ENCODE measurements at places on chromosomes 12 and 14.

DNA sequence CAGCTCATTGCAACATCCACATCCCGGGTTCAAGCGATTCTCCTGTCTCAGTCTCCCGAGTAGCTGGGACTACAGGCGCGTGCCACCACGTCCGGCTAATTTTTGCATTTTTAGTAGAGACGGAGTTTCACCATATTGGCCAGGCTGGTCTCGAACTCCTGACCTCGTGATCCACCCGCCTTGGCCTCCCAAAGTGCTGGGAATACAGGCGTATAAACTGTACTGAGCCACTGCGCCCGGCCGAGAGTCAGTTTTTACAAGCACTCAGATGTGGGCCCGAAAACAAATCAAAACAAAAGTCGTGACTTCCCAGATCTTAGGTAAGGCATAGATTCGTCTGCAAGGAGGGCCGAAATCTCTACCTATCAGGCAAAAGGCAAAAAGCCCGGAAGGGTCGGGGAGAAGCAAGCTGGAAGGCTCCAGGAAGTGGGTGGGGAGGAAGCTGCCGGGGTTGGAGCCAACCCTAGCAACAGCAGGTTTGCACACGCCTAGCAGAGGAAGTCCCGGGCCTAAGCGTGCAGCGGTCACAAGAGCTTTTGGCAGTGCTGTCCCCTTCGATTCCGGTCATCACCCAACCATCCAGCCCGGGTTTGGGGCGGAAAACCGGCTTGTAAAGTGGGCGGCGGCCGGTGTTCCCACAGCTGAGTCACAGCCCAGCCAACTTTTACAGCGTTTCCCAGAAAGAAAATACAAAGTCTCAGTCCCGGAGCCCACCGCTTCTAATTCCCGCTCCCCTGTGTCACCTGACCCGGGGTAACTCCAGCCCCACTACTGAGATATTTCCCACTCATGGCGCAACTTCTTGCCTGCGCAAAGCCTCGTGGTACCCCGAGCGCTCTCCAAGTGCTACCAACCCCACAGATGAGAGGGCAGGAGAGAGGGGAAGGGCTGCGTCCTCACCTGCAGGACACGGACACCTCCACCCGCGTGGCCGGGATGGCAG is 583 bp downstream of the CPNE8 start:
- peak overlapping the region; percentile 78 for H3K4me3 ChIP-seq
- peaks cover 25% of the 10 kb centered on the region for H3K4me1 ChIP-seq
- no peaks in the 10 kb centered on the region for H3K36me3 ChIP-seq
- peak overlapping the region; percentile 78 for H3K27ac ChIP-seq
- DNase-seq = peak; percentile 51

DNA sequence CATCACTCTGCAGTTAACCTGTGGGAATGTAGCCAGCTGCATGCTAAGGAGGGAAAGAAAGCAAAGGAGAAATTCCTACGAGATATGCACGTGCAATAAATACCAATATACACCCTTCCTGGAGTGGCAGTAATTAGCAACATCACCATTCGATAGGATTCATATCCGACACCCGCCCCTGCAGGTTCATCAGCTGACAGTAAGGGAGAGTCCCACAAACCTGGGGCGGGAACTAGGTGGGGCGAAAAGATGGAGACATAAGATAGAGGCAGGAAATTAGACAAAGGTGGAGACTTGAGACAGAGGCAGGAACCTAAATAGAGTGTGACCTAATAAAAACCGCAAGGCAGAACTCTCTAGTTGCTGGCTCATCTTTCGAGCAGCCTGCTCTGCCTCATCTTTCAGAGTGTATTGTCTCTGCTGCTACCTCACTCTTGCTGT is 51.6 kb downstream of the PLEKHG3 start:
- no peaks in the 10 kb centered on the region for H3K36me3 ChIP-seq
- H3K4me3 ChIP-seq = no peak overlapping the region
- peak overlapping the region; percentile 47 for H3K27ac ChIP-seq
- peak; percentile 39 for DNase-seq
- peaks cover 13% of the 10 kb centered on the region for H3K4me1 ChIP-seq

- no peak for DNase-seq
- H3K27me3 ChIP-seq = no peaks in the 10 kb centered on the region
- H3K4me3 ChIP-seq = no peak overlapping the region
- no peak overlapping the region for H3K27ac ChIP-seq
- no peaks in the 10 kb centered on the region for H3K4me1 ChIP-seq
These were observed 89.7 kb upstream of the CCDC198 start for GRCh38 chr14:57583396-57583795.

DNA sequence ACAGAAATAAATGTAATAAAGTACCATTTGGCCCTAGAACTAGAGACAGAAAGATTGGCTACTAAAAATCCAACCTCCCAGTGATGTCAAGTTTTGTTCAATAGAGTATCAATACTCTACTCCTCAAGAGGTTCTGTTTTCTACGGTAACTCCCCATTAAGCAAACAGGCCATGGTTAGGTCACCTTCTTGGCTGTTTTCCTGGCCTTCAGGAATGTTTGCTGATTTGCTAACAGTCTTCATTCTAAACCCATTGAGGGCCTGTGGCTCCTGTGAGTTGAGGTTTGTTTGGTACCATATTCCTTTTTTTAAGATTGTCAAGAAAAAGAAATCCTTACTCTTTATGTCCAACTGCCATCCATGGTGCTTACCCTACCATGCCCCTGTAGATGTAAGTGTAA is 1022.0 kb upstream of the TMEM132C start:
- no peaks in the 10 kb centered on the region for H3K4me1 ChIP-seq
- no peak overlapping the region for H3K27ac ChIP-seq
- no peaks in the 10 kb centered on the region for H3K36me3 ChIP-seq
- no peak overlapping the region for H3K4me3 ChIP-seq
- no peak for DNase-seq

DNA sequence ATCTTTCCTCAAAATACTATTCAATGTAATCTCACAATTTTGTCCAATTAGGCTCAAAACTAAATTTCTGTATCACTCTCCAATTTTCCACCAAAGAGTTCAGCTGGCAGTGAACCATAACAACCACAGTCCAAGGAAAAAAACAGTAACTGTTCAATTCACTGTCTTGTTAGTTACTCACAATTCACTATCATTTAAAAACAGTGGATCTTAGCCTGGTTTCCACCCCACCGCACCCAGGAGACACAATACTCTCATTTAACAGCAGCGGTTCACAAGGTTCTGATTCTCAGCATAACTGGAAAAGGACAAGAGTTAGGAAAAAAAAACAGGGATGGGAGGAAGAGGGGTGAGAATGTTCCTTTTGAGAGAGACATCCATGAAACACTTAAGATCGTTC is 40.5 kb downstream of the MED13L start:
- H3K4me1 ChIP-seq = peaks cover 24% of the 10 kb centered on the region
- no peak for DNase-seq
- H3K27me3 ChIP-seq = no peaks in the 10 kb centered on the region
- no peak overlapping the region for H3K4me3 ChIP-seq
- H3K36me3 ChIP-seq = peaks cover 10% of the 10 kb centered on the region
- no peak overlapping the region for H3K27ac ChIP-seq

- H3K4me3 ChIP-seq = no peak overlapping the region
- no peaks in the 10 kb centered on the region for H3K36me3 ChIP-seq
- DNase-seq = no peak
- no peak overlapping the region for H3K27ac ChIP-seq
- H3K27me3 ChIP-seq = peaks cover 13% of the 10 kb centered on the region
These were observed 70.7 kb downstream of the CMKLR1 start for GRCh38 chr12:108268397-108268796.

DNA sequence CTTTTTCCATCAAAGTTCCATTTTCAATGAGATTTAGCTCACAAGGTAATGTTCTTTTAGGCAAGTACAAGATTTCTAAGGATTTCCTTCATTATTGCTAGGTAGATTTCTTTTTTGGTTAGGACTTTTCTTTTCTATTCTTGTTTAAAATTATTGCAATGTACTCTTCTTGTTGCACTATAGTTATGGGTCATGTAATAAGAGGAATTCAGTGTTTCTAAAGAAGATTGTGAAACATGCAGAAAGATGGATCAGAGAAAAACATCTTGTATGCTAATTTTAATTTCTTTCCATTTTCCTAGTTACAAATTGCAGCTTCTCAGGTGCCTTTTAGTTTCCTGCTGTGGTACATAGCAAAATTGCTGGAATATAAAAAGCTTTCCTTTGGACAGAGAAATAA is 56.1 kb downstream of the BTG1 start:
- H3K4me3 ChIP-seq = no peak overlapping the region
- peaks cover 22% of the 10 kb centered on the region for H3K4me1 ChIP-seq
- H3K36me3 ChIP-seq = peaks cover under 1% of the 10 kb centered on the region
- DNase-seq = no peak
- H3K27ac ChIP-seq = no peak overlapping the region
- no peaks in the 10 kb centered on the region for H3K27me3 ChIP-seq

DNA sequence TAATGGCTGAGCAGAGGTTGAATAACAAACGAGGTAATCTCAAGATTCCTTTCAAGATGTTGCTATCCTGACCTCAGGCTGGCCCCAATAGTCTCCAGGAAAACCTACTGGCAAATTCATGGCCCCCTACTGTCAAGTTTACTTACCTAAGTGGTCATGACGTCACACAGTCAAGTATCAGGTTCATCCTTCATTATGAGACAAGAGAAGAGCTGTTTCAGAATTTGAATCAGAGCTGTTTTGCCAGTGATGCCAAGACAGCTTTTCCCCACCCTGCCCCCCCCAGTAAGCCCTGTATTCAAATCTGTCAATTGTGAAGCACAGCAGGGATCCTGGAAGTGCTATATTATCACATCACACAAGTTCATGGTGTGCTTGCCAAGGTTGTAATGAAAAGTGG is 509.6 kb downstream of the NOVA1 start:
- DNase-seq = no peak
- H3K27me3 ChIP-seq = no peaks in the 10 kb centered on the region
- no peak overlapping the region for H3K4me3 ChIP-seq
- no peak overlapping the region for H3K27ac ChIP-seq
- H3K4me1 ChIP-seq = no peaks in the 10 kb centered on the region

GRCh38 chr14:42664190-42664589 is 1057.5 kb downstream of the LRFN5 start:
- no peak for DNase-seq
- H3K27ac ChIP-seq = no peak overlapping the region
- no peaks in the 10 kb centered on the region for H3K4me1 ChIP-seq
- no peak overlapping the region for H3K4me3 ChIP-seq
